ENCODE measurements at places on chromosomes 2 and 18.

- no peak for DNase-seq
These were observed 77.8 kb downstream of the RAPGEF4 start for GRCh38 chr2:172813314-172813888.

GRCh38 chr2:238487134-238487533, 60.4 kb downstream of the ASB1 start:
- no peak for DNase-seq

DNA sequence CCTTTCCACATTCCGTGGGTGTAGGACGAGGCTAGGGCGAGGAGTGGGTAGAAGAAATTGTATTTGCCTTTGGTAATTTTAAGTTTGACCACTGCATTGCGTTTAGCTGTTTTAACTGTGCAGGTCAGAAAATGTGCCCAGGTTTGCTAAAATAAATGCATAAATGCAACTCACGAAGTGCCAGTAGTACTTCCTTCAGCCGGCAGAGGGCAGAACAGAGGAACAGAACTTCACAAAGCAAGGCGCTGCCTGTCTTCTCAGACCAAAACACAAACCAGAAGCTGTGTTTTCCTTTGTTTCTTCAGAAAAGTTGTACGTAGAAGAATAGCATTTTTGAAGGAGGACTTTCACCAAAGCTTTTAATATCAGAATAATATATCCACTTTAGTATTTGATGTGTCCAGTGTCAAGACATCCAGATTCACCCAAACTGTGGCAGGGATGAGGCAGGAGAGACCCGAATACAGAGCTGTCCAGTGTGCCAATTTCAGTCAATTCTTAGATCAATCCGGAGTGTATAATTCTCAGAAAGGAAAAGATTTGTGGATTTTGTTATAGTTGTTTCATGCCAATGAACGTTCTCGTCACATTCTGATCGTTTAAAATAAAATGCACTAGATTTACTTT, 348.6 kb downstream of the DLGAP1 start:
- DNase-seq, result peak; percentile 56

DNA sequence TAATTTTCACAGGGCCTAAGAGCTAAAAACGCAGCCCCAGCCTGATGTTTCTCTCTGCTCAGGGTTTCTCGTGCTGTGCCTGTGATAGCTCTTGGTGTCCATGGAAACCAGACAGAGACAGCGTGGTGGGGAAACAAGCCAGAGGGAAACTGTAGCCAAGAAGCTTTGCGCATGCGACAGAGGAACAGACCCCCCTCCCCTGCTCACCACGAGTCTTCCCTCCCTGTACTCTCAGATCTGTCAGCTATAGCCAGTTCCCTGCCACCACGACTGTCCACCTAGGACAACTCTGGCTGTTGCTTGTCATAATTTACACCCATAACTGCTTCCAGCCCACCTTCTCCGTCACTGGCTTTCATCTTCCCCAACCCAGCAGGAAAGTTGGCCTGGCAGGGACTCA, 13.2 kb upstream of the DNAJC27 start:
- peak; percentile 54 for DNase-seq

DNA sequence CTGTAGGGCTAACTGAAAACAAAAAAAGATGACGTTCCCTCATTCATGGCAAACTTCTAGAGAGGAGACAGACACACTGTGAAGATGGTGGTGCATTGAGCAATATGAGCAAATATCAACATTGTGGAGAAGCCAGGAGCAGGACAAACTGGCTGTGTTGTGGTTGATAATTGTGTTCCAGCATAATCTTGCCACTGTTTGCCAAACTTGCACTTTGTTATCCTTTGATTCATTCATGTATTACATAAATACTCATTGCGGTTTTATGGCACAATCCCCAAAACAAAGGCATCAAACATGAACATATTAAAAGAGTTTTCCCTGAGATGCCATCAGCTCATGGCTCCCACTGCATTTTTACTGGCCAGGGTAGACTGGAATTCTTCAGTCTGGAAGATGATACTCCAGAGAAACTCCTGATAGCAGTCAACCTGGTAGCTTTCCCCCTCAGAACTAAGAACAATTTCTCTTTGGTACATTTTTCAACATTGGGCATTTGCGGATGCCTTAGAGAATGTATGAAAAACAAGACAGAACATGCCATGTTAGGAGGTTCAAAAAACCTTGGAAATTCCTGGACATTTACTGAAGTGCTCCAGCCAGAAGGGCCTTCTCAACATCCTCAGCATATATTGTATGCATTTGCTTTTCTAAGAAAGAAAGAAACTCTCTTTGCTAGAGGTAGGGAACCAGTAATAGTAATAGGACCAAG, 487.4 kb upstream of the CELF4 start:
- no peak for DNase-seq

GRCh38 chr2:36403675-36404230, 48.2 kb downstream of the CRIM1 start:
- DNase-seq, result no peak

GRCh38 chr2:216888887-216889622, 29.2 kb upstream of the TNP1 start:
- no peak for DNase-seq

- no peak for DNase-seq
These were observed 21.0 kb upstream of the C2orf80 start for GRCh38 chr2:208210688-208211451.

DNA sequence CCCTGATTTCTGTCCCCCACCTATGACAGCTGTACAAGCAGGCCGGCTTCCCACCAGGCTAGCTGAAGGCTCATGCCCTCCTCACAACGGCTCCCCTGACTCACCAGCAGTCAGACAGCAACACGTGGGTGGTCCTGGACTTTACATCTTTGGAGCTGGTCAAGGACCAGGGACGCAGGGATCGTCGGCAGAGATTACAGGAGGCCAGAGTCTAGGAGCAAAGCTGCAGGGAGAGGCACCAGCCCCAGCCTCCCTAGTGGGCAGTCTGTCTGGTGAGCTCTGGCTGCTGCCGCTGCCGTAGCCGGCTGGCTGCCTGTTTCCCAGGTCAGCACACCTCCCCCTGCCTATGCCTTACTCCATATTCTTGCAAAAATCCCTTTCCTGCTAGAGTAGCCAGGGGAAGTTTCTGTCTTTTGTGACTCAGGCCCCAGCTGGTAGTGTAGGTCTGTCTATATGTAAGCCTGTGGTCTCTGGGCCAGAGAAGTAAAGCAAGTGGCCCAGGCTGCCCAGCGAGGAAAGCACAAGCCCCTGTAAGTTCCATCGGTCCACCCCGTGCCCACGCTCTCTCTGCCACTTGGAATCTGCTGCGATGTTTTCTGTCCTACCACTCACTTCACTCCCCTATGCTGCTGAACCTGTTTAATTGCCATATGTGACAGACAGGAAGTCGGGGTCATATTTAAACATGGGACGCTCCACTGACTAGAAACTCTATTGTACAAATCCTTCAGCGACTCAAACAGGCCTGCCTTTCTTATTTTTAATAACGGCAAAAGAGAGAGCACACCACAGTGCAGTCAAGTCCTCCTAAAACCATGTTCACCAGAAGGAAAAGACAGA, 2.4 kb upstream of the ARHGEF4 start:
- DNase-seq, result no peak

DNA sequence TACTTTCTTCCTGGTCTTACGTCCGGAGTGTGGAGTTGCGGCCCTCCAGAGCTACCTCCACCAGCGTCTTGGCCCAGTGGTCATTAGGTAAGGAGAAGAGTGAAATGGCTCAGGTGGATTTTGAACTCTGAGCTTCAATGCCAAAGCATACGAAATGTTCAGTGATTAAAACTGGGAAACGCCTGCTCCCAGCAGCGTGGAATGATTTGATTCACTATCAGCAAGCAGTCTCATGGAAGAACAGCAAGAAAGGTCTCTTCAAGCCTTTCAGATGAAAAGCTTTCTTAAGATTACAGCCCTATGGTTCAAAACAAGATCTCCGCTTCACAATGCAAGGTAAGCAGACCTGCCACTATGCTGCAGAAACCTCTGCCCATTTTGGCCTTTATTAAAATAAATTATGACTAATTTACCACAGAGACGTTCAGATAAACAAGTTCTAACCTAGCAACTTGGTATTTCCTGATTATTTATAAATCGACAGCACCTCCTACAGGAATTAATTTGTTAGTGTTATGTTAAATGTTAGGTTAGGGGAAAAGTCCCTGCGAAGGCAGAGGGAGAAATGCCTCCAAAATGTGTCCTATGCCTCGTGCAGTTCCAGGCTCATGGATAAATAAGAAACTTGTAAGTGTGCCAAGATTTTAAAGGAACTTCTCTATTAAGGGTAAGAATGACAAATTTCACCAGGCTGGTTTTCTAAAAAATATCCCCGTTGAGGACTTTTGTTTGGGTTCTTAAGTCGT, 10.1 kb downstream of the SP9 start:
- peak; percentile 20 for DNase-seq

- no peak for DNase-seq
These were observed 1.3 kb upstream of the FEV start for GRCh38 chr2:218986148-218986761.

DNA sequence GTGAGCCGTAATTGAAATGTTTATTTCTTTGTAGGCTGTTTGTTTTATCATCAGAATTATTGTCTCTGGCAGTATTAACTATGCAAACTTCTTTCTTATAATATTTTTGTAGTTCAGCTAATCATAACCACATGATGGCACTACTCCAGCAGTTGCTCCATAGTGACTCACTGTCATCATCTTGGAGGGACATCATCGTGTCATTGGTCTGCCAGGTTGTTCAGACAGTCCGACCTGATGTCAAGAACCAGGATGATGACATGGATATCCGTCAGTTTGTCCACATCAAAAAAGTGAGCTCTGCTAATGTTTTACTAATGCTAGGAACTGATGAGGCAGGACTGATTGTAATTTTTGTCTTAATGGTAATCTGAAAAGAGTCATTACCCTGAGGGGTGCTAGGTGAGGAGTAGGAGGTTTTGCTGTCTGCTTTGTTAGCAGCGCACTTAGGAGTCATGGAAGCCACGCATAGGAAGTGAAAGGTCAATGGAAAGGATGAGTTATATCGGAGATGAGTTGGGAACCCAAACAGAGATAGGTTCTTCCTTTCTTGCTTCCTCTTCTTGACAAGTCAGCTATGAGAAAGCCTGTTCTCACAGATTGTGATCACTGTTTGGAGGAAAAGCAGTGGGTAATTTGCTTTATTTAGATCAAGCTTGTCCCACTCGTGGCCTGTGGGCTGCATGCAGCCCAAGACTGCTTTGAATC, 49.2 kb downstream of the PIKFYVE start:
- no peak for DNase-seq

DNA sequence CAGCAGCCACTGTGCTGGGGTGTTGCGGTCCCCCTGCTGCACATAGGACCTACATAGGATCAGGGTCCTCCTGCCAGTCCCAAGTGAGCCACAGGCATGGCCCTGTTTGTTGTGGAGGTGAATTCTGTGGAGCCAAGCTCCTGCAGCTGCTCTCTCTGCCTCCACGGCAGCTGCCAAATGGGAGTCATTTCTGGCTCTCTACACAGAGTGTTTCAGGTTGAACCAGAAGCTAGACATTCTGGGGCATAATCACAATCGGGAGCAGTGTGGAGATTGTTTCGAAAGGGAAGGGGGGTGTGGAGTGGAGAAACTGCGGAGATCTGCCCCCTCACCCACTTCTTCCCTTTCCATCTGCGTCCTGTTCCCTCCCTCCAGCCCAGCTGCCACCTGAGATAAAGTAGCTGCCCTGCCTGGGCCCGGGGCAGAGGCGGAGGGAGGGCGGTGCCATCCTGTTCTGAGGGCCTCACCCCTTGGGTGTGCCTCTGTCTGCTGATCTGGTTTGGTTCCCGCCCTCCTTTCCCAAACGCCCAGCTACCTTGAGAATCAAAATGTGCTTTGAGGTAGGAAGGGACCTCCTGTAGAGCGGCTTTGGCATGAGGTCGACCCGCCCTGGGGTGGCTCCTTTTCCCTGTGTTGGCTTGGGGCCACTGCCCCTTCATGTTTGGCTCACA, 139.4 kb downstream of the WDSUB1 start:
- no peak for DNase-seq

GRCh38 chr18:23859466-23860336, 154.9 kb upstream of the TTC39C start:
- no peak for DNase-seq

- DNase-seq, result no peak
These were observed 45.3 kb downstream of the ACOXL start for GRCh38 chr2:110777531-110778311.

GRCh38 chr2:152410165-152410597, 75.2 kb downstream of the FMNL2 start:
- DNase-seq, result no peak

DNA sequence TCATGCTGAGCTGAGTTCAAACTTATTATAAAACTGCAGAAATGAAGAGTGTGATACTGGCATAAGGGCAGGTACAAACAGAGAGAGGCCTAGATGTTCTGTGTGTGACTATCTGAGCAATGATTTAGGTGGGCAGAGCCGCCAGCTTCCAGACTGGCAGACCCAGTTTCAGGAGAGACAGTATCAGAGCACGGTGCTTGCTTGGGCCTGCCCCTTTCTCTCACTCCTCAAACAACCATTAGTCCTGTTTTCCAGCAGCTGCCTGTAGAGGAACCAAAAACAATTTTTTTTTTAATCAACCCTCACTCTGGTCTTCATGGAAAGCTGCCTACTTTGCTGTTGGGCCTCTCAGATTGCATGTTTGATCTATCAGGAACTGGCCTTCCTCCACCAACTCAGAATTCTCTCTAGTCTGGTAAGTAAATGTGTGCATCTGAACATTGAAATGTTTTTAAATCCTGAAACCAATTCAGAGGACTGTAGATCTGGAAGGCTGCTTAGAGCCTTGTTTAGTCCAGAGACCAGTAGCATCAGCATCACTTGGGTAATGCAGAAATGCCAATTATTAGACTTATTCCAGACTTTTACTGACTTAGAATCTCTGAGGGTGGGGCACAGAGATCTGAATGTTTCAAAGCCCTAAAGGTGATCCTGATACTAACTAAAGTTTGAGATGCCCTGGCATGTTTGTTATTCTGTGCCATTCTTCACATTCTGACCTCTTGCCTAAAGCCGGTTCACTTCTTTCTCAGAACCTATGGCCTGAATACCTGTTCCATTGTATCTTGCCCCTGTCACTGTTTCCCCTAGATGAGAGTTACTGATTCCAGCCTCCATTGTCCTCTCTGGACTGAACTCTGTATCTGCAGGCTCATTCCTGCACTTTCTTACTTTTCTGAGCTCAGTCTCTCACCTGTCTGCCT, 24.8 kb upstream of the CRIM1 start:
- no peak for DNase-seq

GRCh38 chr2:15238028-15238427, 323.1 kb downstream of the NBAS start:
- no peak for DNase-seq

DNA sequence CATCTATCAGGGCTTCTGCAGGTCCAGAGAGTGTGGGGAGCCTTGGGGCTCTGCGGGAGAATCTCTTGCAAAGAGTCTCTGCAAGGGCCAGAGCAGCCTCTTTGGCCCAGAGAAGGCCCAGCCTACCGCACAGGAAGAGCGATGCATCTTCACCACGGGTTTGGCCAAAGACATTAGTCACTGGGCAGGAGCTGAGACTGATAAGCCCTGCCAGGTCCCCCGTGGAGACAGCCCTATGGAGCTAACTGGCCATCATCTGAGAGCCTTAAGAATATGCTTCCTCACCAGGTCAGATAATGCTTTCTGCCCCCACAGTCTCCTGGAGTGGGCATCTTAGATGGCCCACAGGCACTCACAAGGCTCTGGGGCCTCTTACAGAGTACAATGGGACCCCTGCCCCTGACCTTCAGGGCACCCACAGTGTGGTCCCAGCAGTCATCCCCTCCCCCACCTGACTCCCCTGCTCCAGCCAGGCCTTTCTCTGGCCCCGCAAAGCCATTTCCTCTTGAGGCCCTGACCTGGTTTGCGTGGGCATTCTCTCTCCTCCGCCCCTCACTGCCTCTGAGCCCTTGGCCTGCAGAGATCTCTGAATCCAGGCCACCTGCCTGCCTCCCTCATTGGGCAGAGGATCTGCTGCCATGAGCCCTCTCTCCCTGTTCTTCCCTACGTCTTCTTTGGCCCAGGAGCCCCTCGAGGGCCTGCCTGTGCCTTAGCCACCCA, 31.9 kb upstream of the MAPRE3 start:
- no peak for DNase-seq

All from left renal pelvis (tissue), 4 donors.